Spinal cord (tissue), 10 donors: ENCODE measurements at places on chromosomes 5 and 9. TPM values are rescaled to one million over a fixed set of nuclear protein-coding genes. Genes with fewer than 3 reads are reported as not detected.

PCDHGA4 gene
- 8.2 TPM for total RNA-seq

TTC23L gene
- 6.1 TPM for total RNA-seq

STK32A gene
- total RNA-seq, result 36.3 TPM

CDC20B gene
- 0.30 TPM for total RNA-seq

SEMA5A gene
- total RNA-seq, result 59.2 TPM

GARNL3 gene
- total RNA-seq, result 70.7 TPM

SLC31A2 gene
- total RNA-seq, result 27.7 TPM

PHF24 gene
- 36.0 TPM for total RNA-seq

IL4 gene
- total RNA-seq, result not detected

TMEM215 gene
- 0.44 TPM for total RNA-seq

PBX3 gene
- total RNA-seq, result 44.6 TPM

PDE8B gene
- total RNA-seq, result 17.0 TPM

FAXDC2 gene
- total RNA-seq, result 54.9 TPM

OR1J2 gene
- not detected for total RNA-seq

PDCD1LG2 gene
- total RNA-seq, result 0.50 TPM

NTRK2 gene
- 185 TPM for total RNA-seq

LCN9 gene
- not detected for total RNA-seq

SHISAL2B gene
- total RNA-seq, result 0.30 TPM

PRRT1B gene
- total RNA-seq, result not detected

CCNI2 gene
- total RNA-seq, result 0.69 TPM

GABRA1 gene
- total RNA-seq, result 5.5 TPM

CNTNAP3 gene
- 21.3 TPM for total RNA-seq

ADAMTS2 gene
- total RNA-seq, result 27.1 TPM

CD180 gene
- total RNA-seq, result 1.7 TPM

FYB1 gene
- 4.6 TPM for total RNA-seq

TSTD2 gene
- 24.5 TPM for total RNA-seq
